ENCODE measurements at places on chromosomes 4 and X.
A peak's percentile ranks its signal among the peaks of the same experiment; 100 is the strongest.

DNA sequence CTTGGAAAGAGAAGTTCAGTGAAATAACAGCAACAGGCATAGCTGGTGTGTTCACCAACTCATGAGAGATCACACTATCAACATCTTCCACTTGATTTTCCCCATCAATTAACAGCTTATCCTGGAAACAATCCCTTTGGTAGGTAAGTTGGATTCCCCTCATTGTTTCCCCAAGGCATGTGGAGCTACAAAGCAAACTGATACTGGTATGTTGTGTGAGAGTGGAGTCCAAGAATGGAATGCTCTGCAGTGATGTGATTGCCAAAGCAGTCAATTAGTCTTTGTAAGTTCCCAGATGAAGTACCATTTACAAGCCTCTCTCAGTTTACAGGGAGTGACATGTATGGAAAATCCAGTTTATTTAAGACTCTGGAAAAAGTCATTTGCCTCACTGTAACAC lies 13.7 kb upstream of the XAGE2 start:
- DNase-seq, result no peak

- DNase-seq, result peak; percentile 47
Observed at GRCh38 chr4:11428899-11429698, 405 bp upstream of the HS3ST1 start.

GRCh38 chrX:20352504-20352903 lies 85.8 kb upstream of the RPS6KA3 start:
- DNase-seq, result no peak

GRCh38 chrX:44997282-44997812 lies 124.4 kb downstream of the KDM6A start:
- no peak for DNase-seq

GRCh38 chr4:114034189-114034588 lies 54.7 kb upstream of the ARSJ start:
- DNase-seq, result no peak

DNA sequence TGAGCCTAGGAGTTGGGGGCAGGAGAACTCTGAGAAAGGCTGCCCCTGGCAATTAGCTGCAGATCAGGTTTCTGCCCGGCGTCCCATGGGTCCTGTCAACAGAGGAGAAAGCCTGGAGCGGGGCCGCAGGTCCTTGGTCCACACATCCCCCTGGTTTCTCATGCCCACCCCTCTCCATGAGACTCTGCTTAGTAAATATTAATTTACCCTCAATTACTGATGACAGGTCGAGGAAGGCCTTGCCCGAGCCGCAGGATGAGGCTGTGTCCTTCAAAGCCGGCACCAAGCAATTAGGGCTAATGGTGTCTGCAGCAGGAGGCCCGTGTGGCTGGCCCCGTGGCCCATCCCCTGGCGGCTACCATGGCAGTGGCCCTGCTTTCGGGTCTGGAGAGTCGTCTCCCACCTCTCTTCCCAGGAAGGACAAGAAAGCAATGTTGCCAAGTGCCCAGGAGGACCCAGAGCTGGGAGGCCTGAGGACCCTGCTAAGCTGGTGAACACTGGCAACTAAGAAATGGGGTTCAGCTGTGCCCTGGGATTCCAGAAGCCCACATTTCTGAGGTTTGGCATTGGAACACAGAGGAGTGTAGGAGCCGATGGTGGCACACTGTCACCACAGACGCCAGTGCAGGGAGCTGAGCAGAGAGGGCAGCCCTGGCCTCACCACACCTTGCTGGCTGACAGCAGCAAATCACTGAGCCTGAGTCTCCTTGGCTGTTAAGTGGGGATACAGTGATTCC lies 114.6 kb downstream of the CPZ start:
- no peak for DNase-seq

- no peak for DNase-seq
Observed at GRCh38 chr4:79598801-79599200, 190.8 kb upstream of the GK2 start.

DNA sequence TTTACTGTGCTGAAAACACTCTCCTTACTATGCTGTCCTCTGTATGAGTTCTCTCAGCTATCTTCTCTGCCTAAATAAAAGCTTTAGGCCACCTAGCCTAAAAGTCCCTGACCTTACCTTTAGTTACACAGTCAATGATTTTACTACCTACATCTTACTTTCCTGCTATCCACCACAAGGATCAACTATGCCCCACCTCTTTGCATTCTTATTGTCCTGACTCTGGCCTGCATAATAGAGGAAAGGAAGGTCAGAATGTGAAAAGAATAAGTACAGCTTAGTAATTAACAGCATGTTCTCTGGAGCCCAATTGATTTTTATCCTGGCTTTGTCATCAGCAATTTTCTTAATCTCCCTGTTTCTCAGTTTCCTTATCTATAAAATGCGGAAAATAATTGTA lies 1257.8 kb downstream of the RPA4 start:
- DNase-seq, result no peak

- no peak for DNase-seq
Observed at GRCh38 chrX:24020306-24020876, 6.6 kb downstream of the KLHL15 start.

GRCh38 chr4:101701551-101701950 lies 89.0 kb upstream of the BANK1 start:
- no peak for DNase-seq

GRCh38 chr4:72006586-72006985 lies 25.2 kb upstream of the NPFFR2 start:
- no peak for DNase-seq

GRCh38 chr4:30717208-30718020 lies 2.8 kb upstream of the PCDH7 start:
- DNase-seq, result peak; percentile 79

DNA sequence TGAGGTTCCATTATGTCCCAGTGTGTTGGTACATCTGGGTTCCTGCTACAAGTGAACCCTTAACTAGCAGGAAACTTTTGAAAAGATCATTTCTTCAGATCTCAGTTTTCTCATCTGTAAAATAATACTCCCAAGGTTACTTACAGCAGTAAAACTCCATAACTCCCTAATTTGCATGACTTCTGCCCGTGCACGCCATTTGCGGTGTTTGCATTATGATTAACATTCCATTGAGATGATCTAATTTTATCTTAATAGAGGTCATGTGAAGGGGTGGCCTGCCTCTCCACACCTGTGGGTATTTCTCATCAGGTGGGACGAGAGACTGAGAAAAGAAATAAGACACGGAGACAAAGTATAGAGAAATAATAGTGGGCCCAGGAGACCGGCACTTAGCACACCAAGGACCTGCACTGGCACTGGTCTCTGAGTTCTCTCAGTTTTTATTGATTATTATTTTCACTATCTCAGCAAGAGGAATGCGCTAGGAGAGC lies 219.8 kb downstream of the TLL1 start:
- DNase-seq, result no peak

DNA sequence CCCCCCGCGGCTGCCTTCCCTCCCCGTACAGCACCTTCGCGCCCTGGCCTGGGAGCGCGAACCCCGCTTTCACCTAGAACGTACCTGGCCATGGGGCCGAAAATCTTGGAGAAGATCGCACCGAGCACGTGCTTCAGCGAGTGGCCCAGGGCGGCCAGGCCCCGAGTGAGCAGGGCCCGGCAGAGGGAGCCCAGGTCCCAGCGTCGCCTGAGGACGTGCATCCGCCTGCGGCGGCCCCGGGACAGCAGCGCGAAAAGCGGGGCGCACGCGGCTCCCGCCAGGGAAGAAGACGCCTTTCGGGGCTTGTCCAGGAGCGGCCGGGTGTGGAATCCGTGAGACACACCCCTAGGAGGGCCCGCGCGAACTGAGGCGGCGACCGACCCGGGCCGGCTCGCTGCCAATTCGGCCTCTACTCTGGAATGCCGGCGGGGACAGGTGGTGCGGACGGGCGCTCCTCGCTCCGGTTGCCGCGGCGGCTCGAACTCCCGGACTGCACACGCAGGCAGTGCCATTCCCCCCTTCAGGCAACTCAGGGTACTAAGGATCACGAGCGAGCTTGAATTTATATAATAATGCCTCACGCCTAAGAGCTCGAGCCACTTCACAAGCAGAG lies at the start of gene HS6ST2:
Gene HS6ST2 (minus strand): TSS at position 539 of the 613 bp plus-strand sequence.
- no peak for DNase-seq

GRCh38 chrX:2828344-2828958 lies at the start of gene GYG2:
TSS of gene GYG2 (plus strand) at chrX:2828930. CDS start at chrX:2830189, 1,259 bp downstream.
- DNase-seq, result no peak

DNA sequence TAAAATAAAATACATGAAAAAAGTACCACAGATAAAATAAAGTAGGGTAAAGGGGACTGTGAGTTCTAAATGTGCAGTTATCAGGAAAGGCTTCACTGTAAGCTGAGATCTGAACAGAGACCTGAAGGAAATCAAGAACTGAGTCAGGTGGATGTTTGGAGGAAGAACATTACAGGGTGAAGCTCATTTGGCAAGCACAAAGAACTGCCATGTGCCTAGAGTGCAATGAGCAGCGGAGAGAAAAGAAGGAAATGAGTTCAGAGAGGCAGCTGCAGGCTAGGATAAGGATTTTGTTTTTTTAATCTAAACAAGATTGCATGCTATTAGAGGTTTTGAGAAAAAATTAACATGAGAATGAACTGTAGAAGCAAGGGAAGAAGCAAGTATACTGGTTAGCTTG lies 373.1 kb downstream of the STPG2 start:
- no peak for DNase-seq

GRCh38 chrX:147626605-147627004 lies 285.1 kb upstream of the FMR1 start:
- DNase-seq, result no peak

DNA sequence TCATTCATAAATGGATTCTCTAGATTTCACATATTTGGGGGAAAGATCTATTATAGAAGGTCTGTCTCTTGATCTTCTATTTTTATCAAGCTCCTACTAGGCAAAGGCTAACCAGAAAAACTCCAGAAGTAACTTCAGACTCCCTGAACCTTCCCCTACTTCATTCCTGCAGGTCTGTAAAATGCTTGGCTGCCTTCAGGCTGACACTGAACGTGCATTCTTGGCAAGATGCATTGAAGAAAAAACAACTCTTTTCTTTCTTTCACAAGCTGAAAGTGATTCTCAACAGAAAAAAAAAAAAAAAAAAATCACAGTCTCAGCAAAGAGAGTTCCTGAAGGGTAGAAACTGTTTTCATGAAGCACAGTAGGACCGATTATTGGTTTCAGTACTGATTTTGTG lies 12.7 kb downstream of the OPHN1 start:
- no peak for DNase-seq

DNA sequence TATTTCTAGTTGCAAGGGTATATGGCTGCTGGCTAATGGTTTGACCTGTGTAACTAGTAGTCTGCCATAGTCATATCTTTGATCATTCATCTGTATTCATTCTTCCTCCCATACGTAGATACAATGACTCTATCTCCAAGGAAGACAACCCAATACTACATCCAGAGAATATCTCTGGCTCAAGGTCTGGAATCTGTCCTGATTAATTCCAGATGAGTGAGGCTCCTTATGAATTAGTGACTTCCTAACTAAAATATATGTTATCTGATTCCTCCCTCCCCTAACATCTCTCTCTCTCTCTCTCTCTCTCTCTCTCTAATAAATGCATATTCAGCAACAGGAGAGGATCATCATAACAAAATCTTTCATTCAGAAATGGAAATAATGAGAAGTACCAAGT lies 641.5 kb downstream of the FAT4 start:
- no peak for DNase-seq

DNA sequence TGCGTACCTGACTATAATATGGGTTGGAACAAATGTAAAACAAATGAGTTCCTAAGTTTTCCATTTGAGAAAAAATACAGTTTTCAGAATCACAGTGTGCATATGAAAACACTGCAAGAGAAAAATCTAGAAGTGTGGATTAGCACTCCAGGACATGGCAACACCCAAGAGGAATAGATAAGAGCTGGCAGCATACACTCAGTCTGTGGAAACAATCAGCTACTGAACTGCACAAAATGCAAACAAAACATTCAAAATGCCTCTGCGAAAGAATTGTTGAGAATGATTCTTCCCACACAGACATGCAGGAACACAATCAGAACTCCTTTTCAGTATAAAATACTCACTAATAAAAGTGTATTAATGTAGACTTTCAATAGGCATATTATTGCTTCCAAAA lies 39.9 kb downstream of the ATP8A1 start:
- DNase-seq, result no peak

DNA sequence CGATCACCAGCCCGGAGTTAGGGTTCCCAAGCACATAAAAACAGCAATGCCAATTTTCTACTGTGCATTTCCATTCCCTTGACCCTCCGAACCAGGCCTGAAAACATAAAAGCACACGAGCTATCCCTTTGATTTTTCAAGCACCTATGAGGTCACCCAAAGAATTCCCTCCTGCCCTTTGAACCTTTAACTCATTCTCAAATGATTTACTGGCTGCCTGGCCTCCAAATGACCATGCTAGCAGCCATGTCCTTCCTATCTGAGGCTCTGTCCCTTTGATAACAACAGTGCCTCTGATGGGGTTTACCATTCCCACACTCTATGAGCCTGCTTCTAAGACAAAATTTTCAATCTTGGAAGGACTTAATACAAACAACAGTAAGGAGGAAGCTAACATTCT lies 15.2 kb downstream of the SHROOM4 start:
- no peak for DNase-seq

- no peak for DNase-seq
Observed at GRCh38 chrX:148541584-148541940, 41.1 kb downstream of the AFF2 start.

- no peak for DNase-seq
Observed at GRCh38 chr4:573122-573892, 2.8 kb downstream of the TMEM271 start.

DNA sequence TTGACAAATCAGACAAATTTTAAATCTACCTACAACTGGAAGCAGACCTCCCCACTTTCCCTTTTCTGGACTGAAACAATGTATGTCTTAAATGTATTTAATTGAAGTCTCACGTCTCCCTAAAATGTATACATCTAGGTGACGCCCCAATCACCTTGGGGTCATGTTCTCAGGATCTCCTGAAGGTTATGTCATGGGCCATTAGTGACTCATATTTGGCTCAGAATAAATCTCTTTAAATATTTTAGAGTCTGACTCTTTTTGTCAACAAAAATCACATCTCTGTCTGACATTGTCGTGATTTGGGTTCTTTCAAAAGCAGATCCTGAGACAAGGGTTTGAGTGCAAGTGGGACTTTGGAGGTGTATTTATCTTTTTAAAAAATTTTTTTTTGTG lies 26.2 kb upstream of the BOD1L1 start:
- DNase-seq, result no peak

GRCh38 chrX:13719192-13719856 lies 15.1 kb downstream of the TRAPPC2 start:
- DNase-seq, result no peak

- no peak for DNase-seq
Observed at GRCh38 chr4:25310066-25310802, 2.3 kb upstream of the ZCCHC4 start.

DNA sequence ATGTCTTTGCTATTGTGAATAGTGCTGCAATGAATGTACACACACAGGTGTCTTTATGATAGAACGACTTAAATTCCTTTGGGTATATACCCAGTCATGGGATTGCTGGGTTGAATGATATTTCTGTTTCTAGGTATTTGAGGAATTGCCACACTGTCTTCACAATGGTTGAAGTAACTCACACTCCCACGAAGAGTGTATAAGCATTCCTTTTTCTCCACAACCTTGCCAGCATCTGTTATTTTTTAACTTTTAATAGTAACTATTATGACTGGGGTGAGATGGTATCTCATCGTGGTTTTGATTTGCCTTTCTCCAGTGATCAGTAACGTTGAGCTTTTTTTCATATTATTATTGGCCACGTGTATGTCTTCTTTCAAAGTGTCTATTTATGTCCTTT lies 17.6 kb upstream of the DCUN1D4 start:
- DNase-seq, result no peak

Measured in putamen (tissue), 1 donor.